ENCODE measurements at places on chromosomes 6 and 20.

DNA sequence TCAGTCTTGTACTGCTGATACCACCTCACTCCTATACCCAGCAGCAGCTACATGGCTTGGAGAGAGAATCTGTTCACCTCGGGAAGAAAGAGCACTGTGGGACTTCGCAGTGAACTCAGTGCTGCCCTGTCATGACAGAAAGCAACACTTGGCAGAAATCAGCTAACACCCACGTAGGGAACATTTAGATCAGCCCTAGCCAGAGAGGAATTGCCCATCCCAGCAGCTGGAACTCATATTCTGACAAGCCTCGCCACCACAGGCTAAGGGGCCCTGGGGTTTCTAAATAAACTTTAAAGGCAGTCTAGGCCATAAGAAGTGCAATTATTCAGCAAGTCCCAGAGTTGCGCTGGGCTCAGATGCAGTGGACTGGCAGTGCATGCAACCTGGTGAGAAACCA, 1266.8 kb downstream of the GRIK2 start:
- DNase-seq, result no peak

DNA sequence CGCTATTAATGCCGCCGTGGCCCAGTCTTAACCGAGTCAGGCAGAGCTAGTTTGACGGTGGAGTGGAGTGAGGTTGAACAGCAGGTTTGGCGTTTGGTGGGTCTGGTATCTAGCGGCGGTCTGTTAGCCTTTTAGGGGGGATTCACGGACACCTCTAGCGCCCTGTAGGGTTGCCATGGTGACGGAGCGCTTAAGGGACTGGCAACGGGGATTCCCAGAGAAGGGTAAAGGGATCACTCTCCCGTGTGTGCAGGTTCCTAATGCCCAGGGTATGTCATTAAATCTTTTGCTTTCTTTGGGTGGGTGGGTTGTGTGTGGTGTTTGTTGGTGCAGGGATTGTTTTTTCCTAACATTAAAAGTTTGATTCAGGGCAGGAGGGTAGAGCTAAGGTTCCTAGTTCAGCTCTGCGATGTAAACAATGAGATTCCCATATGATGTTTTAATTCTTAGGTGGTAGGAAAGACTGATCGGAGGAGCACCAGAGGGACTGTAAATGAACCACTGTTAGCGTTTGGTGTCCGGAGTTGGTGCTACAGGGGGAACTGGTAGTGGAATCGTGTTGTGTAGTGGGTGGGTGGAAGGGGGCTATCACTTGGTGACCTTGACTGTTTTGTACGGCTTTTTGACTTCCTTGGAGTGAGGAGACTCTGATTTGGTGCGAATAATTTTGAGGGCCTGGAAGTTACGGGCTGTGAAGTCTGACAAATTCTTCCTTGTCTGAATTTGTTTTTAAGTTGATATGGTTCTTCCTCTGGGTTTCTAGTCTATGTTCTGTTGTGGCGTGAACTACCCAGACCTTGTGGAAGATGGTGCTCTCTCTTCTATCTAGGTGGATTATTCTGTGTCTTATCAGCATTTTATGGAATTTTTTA, 5.0 kb downstream of the BRD2 start:
- peak; percentile 76 for DNase-seq

GRCh38 chr6:114195631-114196403, 147.0 kb downstream of the HS3ST5 start:
- no peak for DNase-seq

DNA sequence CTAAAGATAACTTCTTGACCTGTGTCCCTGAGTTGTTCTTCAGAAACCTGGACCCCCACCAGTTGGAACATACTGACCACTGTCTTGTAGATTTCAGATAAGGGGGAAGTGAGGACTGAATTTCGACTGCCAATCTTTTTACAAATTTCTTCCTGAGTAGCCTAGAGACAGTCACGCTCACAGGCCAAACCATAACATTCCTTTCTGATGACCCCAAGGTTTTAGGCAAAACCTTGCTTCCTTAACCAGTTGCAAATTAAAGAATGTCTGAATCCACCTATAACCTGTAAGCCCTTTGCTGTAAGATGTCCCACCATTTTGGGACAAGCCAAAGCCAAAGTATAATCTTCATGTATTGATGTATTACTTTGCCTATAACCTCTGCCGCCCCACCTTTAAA, 306.9 kb downstream of the LRFN2 start:
- no peak for DNase-seq

DNA sequence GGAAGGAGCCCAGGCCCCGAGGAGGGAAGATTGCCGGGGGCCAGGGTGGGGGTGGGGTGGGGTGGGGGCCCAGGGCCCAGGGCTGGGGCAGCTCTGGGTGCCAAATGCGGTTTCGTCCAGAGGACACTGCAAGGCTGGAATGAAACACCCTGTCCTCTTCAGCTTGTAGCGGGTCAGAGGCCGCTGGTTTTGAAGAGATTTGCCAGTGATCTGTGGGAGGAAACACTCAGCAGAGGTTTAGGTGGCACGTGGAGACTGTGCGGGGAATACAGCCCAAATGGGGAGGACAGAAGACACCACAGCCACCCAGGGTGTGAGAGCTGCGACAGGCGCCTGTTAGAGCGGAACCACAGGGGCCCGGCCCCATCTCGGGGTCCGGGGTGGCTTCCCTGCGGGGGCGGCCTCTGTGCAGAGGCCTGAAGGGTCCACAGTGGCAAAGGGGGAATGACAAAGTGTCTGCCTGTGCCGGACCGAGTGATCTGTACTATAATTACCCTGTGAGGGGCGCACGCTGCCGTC, 29.2 kb downstream of the FRMD1 start:
- no peak for DNase-seq

- no peak for DNase-seq
These were observed 183.6 kb downstream of the UTRN start for GRCh38 chr6:144468709-144469108.

GRCh38 chr6:31927242-31927862, at the start of gene C2:
Gene C2 (plus strand): TSS chr6:31927717. CDS start chr6:31927753, 36 bp downstream.
- DNase-seq, result no peak

GRCh38 chr6:27753668-27754407, 158.4 kb downstream of the OR2B2 start:
- peak; percentile 86 for DNase-seq

DNA sequence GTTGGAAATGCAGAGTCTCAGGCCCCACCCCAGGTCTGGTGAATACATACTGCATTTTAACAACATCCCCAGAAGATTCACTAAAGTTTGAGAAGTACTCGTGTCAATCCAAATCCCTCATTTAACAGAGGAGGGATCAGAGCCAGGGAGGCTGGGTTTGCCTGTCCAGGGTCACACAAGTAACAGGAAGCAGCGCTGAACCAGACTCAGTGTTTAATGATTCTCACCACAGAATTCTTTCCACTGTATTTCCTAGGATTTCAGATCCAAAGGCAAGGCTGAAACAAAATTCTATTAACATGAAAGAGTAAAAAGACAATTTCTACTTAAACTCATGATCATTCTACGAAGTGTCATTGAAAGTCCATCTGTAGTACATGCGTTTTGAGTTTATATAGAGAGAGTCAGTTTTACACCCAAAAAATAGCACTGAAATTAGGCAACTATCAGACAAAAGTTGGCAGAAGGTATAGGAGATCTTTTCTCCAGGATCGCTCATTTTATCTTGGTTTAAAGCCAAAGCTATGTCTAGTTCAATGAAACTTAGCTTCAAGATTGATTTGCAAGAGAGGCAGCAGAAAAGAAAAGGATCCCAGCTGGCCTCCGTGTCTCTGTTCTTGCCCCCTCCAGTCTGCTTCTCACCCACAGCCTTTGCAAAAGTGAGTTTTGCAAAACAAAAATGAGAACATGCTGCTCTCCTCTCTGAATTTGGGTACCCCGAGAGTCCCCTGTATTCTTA, 6.0 kb upstream of the AGPAT4 start:
- DNase-seq, result no peak

- no peak for DNase-seq
These were observed 12.7 kb downstream of the IGF2R start for GRCh38 chr6:159981403-159982245.

- DNase-seq, result no peak
These were observed 21.2 kb upstream of the HLA-G start for GRCh38 chr6:29806387-29806786.

GRCh38 chr6:1868561-1869261, 259.0 kb downstream of the FOXC1 start:
- DNase-seq, result no peak

- DNase-seq, result no peak
These were observed 29.1 kb downstream of the SHLD1 start for GRCh38 chr20:5779071-5779900.

DNA sequence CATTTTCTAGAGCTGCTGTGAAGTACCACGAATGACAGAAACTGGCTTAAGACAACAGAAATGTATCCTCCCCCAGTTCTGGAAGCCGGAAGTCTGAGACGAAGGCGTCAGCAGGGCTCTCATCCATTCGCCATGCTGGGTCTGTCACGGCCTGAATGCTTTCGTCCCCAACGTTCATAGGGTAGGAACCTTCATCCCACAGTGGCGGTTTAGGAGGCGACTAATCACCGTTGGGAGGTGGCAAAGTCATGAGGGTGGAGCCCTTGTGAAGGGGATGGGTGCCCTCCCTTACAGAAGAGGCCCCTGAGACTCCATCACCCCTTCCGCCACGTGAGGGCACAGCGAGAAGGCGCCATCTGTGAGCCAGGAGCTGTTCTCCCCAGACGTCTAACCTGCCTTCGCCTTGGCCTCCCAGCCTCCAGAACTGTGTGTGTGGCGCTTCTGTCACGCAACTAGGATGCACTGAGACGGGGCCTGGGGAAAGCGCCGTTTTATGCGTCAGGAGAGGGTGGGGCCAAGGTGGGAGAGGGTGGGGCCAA, 250.3 kb downstream of the TTLL2 start:
- no peak for DNase-seq

GRCh38 chr6:158122048-158122447, 46.0 kb downstream of the SERAC1 start:
- DNase-seq, result no peak

GRCh38 chr6:107713563-107713962, 110.5 kb downstream of the SCML4 start:
- DNase-seq, result peak; percentile 54

DNA sequence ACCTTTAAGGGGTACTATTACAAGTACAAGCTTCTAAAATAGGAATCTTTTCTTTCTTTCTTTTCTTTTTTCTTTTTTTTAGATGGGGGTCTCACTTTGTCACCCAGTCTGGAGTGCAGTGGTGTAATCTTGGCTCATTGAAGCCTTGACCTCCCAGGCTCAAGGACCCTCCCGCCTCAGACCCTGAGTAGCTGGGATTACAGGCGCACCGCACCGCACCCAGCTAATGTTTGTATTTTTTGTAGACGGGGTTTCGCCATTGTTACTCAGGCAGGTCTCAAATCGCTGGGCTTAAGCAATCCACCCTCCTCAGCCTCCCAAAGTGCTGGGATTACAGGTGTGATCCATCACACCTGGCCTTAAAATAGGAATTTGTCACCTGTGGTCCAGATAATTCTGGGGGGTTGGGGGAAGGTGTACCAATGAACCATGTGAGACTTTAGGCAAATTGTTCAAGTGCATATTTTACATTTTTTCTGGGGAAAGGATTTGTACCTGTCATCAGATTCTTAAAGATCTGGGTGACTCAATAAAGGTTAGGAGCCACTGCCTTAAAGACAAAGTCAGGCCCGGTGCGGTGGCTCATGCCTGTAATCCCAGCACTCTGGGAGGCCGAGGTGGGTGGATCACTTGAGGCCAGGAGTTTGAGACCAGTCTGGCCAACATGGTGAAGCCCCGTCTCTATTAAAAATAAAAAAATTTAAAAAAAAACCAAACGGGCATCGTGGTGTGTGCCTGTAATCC, 19.7 kb upstream of the SYNJ2 start:
- no peak for DNase-seq

DNA sequence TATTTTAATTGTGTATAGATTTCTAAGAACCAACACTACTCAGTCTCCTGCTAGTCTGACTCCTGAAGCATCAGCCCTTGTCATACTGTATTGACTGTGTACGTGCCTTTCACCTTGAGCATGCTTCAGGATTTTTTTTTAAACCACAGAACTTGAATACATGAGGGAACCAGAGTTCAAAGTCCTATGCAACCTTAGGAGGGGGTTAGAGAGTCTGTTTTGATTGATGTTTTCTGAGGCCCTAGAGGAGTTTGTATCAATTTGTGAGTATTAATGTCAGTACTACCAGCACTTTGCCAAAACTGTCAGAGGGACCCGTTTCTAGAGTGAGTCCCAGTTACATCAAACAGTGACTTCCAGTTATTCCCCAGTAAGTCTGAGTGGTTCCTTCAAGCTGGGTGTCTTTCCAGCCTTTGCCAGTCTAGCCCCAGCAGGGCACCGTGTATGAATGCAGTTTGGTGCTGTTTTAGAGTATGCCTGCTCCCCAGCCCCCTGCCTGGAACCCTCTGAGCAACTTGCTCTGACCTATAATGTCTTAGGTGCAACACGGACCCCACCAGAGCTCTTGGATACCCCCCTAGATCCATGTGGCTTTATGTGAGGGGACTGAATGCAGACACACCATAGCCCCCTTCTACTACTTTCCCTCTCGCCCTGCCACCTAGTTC, 8.5 kb downstream of the TP53INP2 start:
- peak; percentile 44 for DNase-seq
